ENCODE measurements at places on chromosomes 7 and 10.

DNA sequence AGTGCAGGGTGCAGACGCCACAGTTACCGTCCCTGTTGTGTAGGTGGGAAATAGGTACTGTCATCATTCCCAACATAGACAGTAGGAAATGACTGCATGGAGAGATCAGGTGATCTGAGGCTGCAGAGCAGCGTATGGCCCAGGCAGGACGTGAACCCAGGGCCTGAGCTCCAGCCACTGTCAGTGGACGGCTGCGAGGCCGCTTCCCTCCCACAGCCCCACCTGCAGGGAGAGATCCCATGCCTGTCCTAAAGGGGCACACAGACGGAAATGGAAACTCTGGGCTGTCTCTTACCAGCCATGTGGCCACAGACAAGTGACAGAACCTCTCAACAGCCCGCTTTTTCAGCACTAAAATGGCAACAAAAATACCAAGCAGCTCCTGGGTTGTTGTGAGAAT lies 44.5 kb upstream of the MNX1 start:
- no peak for DNase-seq

GRCh38 chr10:101529725-101530553 lies 58.1 kb downstream of the POLL start:
- DNase-seq: no peak

DNA sequence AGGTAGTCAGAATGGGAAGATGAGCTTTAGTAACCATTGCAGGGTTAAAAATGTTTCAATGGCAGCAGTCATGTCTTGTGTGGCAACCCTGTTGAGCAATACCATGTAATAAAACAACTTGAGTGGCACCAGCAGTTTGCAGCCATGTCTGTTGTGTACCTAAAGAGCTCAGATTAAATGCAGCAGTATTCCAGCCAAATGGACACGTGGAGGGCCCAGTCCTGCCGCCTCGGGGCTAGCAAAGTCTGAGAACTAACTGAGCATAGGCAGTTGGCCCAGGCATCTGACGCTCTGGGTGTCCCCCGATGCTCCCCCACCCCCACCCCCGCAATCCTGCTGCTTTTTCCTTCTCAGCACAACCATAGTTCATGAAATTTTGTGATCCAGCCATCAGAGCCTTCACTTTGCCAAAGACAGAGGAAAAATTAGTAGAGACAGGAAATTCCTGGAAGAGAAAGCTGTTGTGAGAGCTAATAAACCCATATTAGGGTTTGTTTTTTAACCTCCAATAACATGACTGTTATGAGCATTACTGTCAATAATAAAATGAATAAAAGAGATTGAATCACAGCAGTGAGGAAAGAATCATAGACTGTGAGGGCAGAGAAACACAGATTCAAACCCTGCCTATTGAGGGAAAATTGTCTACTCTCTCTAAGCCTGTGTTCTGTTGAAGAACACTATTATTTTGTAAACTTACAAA lies 220.6 kb upstream of the RHOBTB1 start:
- no peak for DNase-seq

DNA sequence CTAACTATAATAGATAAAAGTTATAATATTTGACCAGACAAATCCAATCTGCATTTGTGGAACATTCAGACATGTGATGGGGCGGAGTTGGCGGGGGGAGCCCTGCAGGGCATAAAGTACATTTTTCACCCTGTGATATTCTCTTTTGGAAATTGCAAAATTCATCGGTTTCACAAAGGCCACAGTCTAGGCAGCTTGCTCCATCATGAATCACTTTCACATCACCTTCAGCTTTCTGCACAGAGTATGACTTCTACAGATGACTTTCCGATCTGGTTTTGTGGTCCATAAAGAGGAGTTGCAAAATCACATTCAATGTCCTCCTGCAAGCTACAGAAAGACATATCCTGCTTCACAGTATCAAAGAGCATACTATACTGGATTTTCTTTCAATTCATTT lies 51.4 kb upstream of the APBB1IP start:
- no peak for DNase-seq

DNA sequence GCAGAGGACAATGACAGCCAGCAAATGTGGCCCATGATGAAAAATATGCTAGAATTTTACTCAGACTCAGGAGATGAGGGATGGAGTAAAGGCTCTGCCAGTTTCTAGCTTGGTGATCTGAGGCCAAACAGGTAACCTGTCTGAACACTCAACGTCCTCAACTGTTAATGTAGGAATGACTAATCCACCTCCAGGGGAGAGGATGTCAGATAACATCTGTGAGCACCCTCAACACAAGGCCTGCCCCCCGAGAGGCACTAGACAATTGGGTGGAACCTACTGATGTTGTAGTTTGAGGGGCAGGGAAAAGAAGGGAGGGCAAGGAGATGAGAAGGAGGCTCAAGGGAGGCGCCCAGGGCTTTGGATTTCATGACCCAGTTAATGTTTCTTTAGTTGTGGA lies 445.1 kb downstream of the PLXNA4 start:
- no peak for DNase-seq

GRCh38 chr7:157388301-157388700 lies 51.5 kb downstream of the DNAJB6 start:
- no peak for DNase-seq

- no peak for DNase-seq
These were observed 1.8 kb upstream of the ACTR3C start for GRCh38 chr7:150325110-150325611.

- DNase-seq: no peak
These were observed 58.1 kb upstream of the MSMB start for GRCh38 chr10:46104071-46104585.

GRCh38 chr10:74103560-74104258 lies 46.9 kb downstream of the AP3M1 start:
- DNase-seq: no peak

DNA sequence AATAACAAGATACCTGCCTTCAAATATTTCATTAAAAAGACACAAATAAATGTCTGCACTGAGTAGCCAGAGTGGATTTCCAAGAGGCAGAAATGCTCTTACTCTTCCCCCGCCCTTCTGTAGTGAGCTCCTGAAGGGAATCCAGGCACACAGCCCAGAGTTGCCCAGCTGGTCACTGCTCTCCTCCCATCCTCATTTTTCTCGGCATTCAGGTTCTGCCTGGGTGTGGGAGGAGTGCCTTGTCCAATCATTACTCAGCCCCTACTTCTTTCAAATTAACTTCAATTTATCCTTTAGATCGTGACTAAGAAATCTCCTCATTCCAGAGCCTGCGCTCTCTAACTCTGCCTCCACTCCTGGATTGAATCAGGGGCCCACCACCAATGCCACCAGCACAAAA lies 12.2 kb downstream of the CCDC6 start:
- peak; percentile 38 for DNase-seq

GRCh38 chr10:33509231-33509831 lies 174.9 kb upstream of the NRP1 start:
- no peak for DNase-seq

GRCh38 chr7:4237296-4238235 lies 444.5 kb upstream of the FOXK1 start:
- no peak for DNase-seq

GRCh38 chr7:149455175-149455950 lies 5.5 kb downstream of the ZNF777 start:
- no peak for DNase-seq

- no peak for DNase-seq
These were observed 71.1 kb upstream of the CFAP46 start for GRCh38 chr10:133013463-133013862.

- no peak for DNase-seq
These were observed 81.3 kb upstream of the UNC5B start for GRCh38 chr10:71131096-71131495.

- no peak for DNase-seq
These were observed 660.5 kb downstream of the LRMDA start for GRCh38 chr10:76091926-76092325.

DNA sequence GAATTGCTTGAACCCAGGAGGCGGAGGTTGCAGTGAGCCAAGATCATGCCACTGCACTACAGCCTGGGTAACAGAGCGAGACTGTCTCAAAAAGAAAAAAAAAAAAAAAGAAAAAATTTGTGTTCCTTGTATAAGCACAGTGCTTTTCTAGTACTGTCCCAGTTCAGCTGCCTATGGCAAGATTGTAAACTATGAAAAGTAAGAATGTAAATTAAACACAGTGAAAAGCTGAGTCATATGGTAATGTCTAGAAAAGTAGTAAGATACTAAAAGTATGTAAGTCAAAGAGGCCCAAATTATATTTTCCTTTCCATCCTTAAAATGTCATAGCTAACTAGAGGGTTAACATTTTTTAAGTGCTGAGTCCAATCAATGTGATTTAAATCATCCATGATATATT lies 42.8 kb downstream of the RBM20 start:
- DNase-seq: peak; percentile 29

DNA sequence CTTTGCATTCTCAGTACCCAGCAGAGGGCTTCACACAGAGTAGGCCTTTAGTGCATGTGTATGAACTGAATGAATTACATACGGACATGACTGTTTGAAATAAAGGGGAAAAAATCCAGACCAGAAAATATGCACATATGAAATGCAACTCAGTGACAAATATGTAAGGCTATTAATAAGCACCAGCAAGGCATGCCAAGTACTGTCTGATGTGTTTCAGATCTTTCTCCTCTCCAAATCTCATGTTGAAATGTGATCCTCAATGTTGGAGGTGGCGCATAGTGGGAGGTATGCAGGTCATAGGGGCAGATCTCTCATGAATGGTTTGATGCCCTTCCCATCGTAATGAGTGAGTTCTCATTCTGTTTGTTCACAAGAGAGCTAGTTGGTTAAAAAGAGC lies 87.3 kb upstream of the TOMM7 start:
- DNase-seq: no peak

GRCh38 chr10:9228771-9229170 lies 1174.3 kb downstream of the GATA3 start:
- DNase-seq: no peak

Data from AG04449 (cell line).